T-helper 2 cell treated with Interferon-gamma antibody and Interleukin-4, amounts not matched to agents 100 ng/mL and 5 ng/mL, for 36 hours (primary cell): ENCODE measurements at places on chromosomes 4 and X. TPM values are rescaled to one million over a fixed set of nuclear protein-coding genes. Genes with fewer than 3 reads are reported as not detected.

Gene ARMCX4
- total RNA-seq = 2.6 and 2.8 TPM in 2 replicates

Gene FAT4
- total RNA-seq = not detected in 2 replicates

Gene DUSP21
- total RNA-seq = not detected in 2 replicates

Gene RBM41
- total RNA-seq = 14.1 and 17.0 TPM in 2 replicates

Gene ZNF185
- total RNA-seq = 0.59 and 0.82 TPM in 2 replicates

Gene SERTM2
- total RNA-seq = not detected in 2 replicates

Gene PNMA5
- 0.09 and 0.14 TPM in 2 replicates for total RNA-seq

Gene ODAPH
- 0.86 and 1.2 TPM in 2 replicates for total RNA-seq

Gene SORCS2
- total RNA-seq = 0.05 TPM in 1 of 2 replicates, not detected in the other

Gene SLC10A4
- total RNA-seq = 0.14 TPM in 1 of 2 replicates, not detected in the other

Gene MAGEE2
- not detected in 2 replicates for total RNA-seq
